ENCODE measurements at places on chromosomes 13 and 19. TPM values are rescaled to one million over a fixed set of nuclear protein-coding genes. Genes with fewer than 3 reads are reported as not detected.

- H3K27me3 ChIP-seq = peaks cover 13% of the 10 kb centered on the region
- no peak overlapping the region for H3K27ac ChIP-seq
- no peak for DNase-seq
- H3K36me3 ChIP-seq = peaks cover 8% of the 10 kb centered on the region
- H3K4me1 ChIP-seq = peaks cover 25% of the 10 kb centered on the region
These were observed 7.0 kb upstream of the LILRA4 start for GRCh38 chr19:54345938-54346386.

GRCh38 chr19:43540381-43540780 lies 7.4 kb downstream of the ZNF575 start:
- H3K27ac ChIP-seq = no peak overlapping the region
- DNase-seq = no peak
- no peaks in the 10 kb centered on the region for H3K27me3 ChIP-seq
- peaks cover 34% of the 10 kb centered on the region for H3K36me3 ChIP-seq

DNA sequence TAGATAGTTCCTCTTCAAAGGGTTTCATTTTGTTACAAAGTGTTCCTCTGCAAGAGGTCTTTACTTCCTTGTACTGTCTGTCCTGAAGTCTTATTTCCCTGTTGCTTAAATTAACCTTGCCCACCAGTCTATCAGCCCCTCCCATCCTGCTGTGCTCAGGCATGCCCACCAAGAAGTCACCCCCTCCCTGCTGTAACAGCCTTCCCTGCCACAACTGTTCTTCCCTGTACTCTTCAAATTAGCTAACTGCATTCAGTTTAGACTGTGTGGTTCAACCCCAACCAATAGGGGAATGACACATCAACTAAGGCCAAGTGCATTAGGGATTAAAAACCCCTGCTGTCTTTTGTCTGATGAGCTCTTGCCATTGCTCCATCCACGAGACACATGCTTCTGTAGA lies 34.4 kb upstream of the ZNF562 start:
- no peaks in the 10 kb centered on the region for H3K4me1 ChIP-seq
- no peak overlapping the region for H3K4me3 ChIP-seq
- no peaks in the 10 kb centered on the region for H3K27me3 ChIP-seq

DNA sequence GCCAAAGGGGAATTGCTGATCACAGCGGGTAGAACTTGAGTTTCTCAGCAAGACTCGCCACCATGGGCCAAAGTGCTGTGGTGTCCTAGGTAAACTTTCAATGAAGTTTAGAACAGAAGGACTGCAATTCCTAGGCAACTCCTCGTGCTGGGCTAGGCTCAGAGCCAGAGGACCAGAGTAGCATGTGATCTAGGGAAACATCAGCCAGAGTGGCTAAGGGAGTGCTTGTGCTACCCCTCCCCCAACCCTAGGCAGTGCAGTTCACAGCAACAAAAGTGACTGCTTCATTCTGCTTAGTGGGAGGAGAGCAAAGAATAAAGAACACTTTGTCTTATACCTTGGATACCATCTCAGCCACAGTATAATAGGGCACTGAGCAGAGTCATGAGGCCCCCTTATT lies 1658.6 kb upstream of the MIR17HG start:
- H3K4me1 ChIP-seq = peaks cover 9% of the 10 kb centered on the region
- H3K4me3 ChIP-seq = no peak overlapping the region
- H3K27ac ChIP-seq = no peak overlapping the region
- no peaks in the 10 kb centered on the region for H3K27me3 ChIP-seq

DNA sequence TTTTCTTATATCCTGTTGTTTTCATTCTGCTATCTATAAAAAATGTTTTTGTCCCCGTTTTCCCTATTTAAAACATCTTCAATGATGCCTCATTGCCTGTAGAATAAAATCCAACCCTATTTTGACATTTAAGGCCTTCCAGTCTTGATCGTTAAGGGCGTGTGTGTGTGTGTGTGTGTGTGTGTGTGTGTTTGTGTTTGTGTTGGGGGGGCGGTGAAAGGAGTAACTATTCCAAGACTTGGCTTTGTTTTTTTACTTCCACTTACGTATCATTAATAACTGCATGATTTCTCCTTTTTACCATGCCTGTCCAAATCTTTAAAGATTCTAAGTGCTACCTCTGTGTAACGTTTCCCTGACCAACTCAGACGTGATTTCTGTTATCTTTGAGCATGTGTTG lies 784 bp downstream of the PIBF1 start:
- peak overlapping the region; percentile 81 for H3K4me3 ChIP-seq
- no peaks in the 10 kb centered on the region for H3K4me1 ChIP-seq
- H3K36me3 ChIP-seq = peaks cover 33% of the 10 kb centered on the region
- no peaks in the 10 kb centered on the region for H3K27me3 ChIP-seq

- no peak overlapping the region for H3K27ac ChIP-seq
- no peaks in the 10 kb centered on the region for H3K4me1 ChIP-seq
These were observed 56.9 kb downstream of the MLLT1 start for GRCh38 chr19:6222884-6223283.

DNA sequence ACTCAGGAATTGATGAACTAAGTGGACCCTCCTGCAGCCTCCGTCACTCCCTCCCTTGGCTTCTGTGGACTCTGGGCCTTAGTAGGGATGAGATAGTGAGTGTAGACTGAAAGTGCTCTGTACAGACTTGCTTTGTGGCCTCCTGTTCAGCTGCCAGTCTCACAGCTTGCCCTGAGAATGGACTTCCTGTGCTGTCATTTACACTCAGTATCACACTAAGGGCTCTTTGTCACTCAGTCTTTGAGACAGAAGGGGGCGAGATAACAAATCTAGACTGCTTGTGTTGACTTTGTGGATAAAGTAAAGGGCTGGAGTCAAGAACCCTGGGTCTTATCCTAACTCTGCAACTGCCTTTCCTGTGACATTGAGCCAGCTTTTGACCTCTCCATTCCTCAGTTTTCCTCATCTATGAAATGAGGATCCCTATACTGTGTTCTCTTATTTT lies 21.0 kb upstream of the SPRY2 start:
- no peak for DNase-seq
- H3K27ac ChIP-seq = no peak overlapping the region
- no peaks in the 10 kb centered on the region for H3K36me3 ChIP-seq
- H3K4me3 ChIP-seq = no peak overlapping the region
- H3K4me1 ChIP-seq = no peaks in the 10 kb centered on the region
- no peaks in the 10 kb centered on the region for H3K27me3 ChIP-seq

DNA sequence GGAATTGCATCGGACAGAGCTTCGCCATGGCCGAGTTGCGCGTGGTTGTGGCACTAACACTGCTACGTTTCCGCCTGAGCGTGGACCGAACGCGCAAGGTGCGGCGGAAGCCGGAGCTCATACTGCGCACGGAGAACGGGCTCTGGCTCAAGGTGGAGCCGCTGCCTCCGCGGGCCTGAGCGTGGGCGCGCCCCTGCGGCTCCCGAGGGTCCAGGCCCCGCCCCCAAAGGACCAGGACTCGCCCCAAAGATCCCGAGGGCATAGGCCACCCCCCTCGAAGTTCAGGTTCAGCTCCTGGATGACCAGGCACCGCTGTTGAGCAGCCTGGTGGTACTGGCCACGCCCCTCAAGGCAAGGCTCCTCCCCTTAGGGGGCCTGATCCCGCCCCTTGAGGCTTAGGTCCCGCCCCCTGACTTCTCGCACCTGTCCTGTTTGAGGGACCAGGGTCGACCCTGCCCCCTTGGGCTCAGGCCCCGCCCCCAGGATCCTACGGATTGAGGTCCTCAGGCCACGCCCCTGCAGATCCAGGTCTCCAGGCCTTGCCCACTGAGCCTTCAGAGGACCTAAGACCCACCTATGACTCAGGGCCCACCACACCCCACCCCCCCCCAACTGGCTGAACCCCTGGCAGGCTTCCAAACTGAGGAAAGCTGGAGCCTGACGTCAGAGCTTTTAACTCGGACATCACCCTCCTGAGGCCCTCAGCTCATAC lies 43.1 kb downstream of the CYP4F22 start:
- peak; percentile 64 for DNase-seq
- peaks cover 35% of the 10 kb centered on the region for H3K27me3 ChIP-seq
- H3K4me3 ChIP-seq = peak overlapping the region; percentile 61
- H3K4me1 ChIP-seq = peaks cover 15% of the 10 kb centered on the region
- H3K36me3 ChIP-seq = peaks cover 14% of the 10 kb centered on the region

- DNase-seq = no peak
- H3K4me3 ChIP-seq = no peak overlapping the region
- peaks cover 27% of the 10 kb centered on the region for H3K4me1 ChIP-seq
- peaks cover 13% of the 10 kb centered on the region for H3K36me3 ChIP-seq
- H3K27me3 ChIP-seq = no peaks in the 10 kb centered on the region
- no peak overlapping the region for H3K27ac ChIP-seq
These were observed 71.0 kb downstream of the SIPA1L3 start for GRCh38 chr19:37977992-37978391.

DNA sequence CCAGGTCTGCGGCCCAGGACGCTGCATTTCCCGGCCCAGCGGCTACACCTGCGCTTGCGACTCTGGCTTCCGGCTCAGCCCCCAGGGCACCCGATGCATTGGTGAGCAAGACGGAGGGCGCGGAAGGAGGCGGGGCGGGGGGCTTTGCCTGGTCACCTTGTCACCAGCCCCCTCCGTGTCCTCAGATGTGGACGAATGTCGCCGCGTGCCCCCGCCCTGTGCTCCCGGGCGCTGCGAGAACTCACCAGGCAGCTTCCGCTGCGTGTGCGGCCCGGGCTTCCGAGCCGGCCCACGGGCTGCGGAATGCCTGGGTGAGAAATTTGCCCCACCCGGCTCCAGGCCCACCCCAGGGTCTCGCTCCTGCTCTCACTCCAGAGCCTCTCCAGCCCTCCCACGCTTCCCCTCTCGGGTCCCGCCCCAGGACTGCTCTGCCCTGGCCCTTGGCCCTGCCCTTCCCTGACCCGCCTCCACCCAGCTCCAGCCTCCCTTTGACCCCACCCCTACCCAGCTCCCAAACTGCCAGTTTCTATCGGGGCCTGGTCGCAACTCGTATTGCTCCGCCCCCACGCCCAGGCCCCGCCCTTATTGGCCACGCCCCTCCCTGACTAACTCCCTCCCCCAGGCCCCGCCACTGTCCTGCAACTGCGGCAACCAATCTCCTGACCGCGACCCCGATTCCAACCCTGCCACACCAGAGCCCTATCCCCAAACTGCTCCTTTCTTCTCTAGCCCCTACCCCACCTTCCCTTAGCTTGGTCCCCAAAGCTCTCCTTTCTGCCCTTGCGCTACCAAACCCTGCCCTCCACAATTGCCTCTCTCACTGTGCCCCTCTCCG lies 8.6 kb downstream of the LTBP4 start:
- peaks cover 49% of the 10 kb centered on the region for H3K27me3 ChIP-seq
- peak overlapping the region; percentile 3 for H3K27ac ChIP-seq
- H3K36me3 ChIP-seq = peaks cover 61% of the 10 kb centered on the region
- peak; percentile 87 for DNase-seq
- H3K4me1 ChIP-seq = peaks cover 53% of the 10 kb centered on the region

GRCh38 chr19:8459520-8460270 lies 14.9 kb downstream of the HNRNPM start:
- no peak overlapping the region for H3K27ac ChIP-seq
- no peaks in the 10 kb centered on the region for H3K27me3 ChIP-seq
- H3K36me3 ChIP-seq = peaks cover 23% of the 10 kb centered on the region
- no peak for DNase-seq
- peak overlapping the region; percentile 30 for H3K4me3 ChIP-seq

- H3K36me3 ChIP-seq = no peaks in the 10 kb centered on the region
- H3K27me3 ChIP-seq = peaks cover 33% of the 10 kb centered on the region
- H3K4me1 ChIP-seq = peaks cover 10% of the 10 kb centered on the region
- no peak for DNase-seq
- H3K4me3 ChIP-seq = no peak overlapping the region
- H3K27ac ChIP-seq = no peak overlapping the region
These were observed 246.1 kb upstream of the MAB21L1 start for GRCh38 chr13:35722458-35723052.

DNA sequence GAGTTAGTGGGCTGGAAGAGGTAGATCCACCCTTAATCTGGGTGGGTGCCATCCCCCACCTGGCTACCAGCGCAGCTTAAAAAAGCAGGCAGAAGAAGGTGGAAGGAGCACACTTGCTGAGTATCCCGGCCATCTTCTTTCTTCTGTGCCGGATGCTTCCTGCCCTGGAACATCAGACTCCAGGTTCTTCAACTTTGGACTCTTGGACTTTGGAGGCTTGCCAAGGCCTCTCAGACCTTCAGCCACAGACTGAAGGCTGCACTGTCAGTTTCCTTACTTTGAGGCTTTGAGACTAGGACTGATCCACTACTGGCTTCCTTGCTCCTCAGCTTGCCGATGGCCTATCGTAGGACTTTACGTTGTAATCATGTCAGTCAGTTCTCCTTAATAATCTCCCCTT lies 127.6 kb upstream of the GPC6 start:
- no peaks in the 10 kb centered on the region for H3K36me3 ChIP-seq
- no peak for DNase-seq
- no peaks in the 10 kb centered on the region for H3K27me3 ChIP-seq
- H3K27ac ChIP-seq = no peak overlapping the region
- H3K4me3 ChIP-seq = no peak overlapping the region

DNA sequence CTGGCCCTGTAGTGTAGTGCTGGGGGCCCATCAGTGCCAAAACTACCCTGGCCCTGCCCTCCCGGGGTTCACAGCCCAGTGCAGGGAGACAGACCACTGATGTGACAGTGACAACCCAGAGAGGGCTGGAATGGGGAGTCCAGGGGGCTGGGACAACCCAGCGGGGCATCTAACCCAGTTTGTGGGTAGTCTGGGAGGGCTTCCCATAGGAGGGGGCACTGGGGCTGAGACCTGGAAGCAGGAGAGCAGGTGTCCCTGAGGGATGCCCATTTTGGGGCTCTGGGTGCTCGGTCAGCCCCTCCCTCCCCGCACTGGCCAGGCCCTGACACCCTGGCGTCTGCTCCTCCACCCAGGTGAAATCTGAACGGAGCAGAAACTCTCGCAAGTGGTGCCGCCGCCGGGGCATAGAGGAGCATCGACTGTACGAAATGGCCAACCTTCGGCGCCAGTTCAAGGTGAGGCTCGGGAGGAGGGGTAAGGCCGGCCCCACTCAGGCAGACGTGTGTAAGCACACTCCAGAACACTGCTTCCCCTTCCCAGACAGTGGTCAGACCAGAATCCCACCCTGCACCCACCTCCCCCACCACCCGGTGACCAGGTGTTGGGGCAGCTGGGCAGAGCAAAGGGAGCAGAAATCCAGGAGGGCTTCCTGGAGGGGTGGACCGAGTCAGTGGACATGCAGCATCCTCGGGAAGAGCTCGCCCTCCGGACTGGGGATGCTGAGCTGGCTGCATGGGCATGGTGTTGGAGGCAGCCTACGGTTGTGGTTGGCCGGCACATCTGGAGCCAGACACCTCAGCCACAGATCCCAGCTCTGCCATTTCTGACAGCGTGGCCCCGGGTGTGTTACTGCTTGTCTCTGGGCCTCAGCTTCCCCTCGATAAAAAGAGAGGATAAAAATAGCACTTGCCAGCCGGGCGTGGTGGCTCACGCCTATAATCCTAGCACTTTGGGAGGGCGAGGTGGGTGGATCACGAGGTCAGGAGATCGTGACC lies 24.4 kb downstream of the DHX34 start:
- no peak overlapping the region for H3K4me3 ChIP-seq
- no peak for DNase-seq
- no peak overlapping the region for H3K27ac ChIP-seq
- no peaks in the 10 kb centered on the region for H3K27me3 ChIP-seq

GRCh38 chr13:52319876-52320275 lies 86.1 kb downstream of the THSD1 start:
- no peaks in the 10 kb centered on the region for H3K4me1 ChIP-seq
- H3K36me3 ChIP-seq = no peaks in the 10 kb centered on the region
- no peak overlapping the region for H3K27ac ChIP-seq
- DNase-seq = no peak
- no peak overlapping the region for H3K4me3 ChIP-seq

Gene ZNF563
- 1.3 TPM for total RNA-seq

Gene LGI4
- total RNA-seq = 0.42 TPM

Gene CEACAM20
- 0.28 TPM for total RNA-seq

Gene KLHL1
- not detected for total RNA-seq

Gene PDX1
- 1.2 TPM for total RNA-seq

Gene CEACAM7
- 9.0 TPM for total RNA-seq

Gene PSG7
- not detected for total RNA-seq

Gene ZNF256
- 7.1 TPM for total RNA-seq

Gene ATP5F1D
- 91.8 TPM for total RNA-seq
